ENCODE measurements at places on chromosomes 7 and 10.

GRCh38 chr7:99032928-99033327, 111.0 kb downstream of the SMURF1 start:
- DNase-seq: no peak

- no peak for DNase-seq
Measured at GRCh38 chr10:30529373-30529998, 95.5 kb downstream of the MAP3K8 start.

DNA sequence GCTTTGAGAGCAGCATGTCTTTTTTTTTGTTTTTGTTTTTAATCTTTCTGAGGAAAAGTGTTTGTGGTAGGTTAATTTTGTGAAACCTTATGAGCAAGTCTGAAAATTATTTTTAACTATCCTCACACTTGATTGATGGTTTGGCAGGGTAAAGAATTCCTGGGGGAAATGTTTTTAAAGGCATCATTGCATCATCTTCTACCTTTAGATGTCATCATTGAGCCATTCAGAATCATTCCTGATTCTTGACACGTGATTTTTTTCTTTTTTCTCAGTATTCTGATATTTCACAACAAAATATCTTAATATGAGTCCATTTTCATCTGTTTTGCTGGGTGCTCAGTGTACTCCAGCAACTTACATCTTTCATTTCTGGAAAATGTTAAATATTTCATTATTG, 28.3 kb downstream of the PALS2 start:
- no peak for DNase-seq

- no peak for DNase-seq
Measured at GRCh38 chr10:117188371-117188770, 8.9 kb upstream of the KCNK18 start.

GRCh38 chr10:19488592-19489280, 327.5 kb upstream of the PLXDC2 start:
- peak; percentile 3 for DNase-seq

GRCh38 chr10:19848226-19848985, 32.2 kb downstream of the PLXDC2 start:
- DNase-seq: no peak

DNA sequence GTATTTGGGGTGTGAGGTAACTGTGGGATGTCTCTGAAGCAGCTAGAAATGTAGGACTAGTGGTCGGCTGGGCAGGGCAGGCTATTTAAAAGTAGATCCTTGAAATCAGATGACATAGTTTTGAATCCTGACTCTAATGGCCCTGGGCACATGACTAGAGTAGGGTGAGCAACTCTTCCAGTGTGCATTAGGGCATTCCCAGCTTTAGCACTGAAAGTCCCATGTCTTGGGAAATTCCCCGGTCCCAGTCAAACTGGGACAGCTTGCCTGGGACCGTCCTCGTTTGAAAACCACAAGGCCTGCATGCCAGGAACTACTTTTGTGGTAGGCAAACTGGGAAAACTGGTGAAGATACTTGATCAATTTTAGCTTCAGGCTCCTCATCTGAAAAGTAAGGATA, 255.3 kb downstream of the PTEN start:
- no peak for DNase-seq

DNA sequence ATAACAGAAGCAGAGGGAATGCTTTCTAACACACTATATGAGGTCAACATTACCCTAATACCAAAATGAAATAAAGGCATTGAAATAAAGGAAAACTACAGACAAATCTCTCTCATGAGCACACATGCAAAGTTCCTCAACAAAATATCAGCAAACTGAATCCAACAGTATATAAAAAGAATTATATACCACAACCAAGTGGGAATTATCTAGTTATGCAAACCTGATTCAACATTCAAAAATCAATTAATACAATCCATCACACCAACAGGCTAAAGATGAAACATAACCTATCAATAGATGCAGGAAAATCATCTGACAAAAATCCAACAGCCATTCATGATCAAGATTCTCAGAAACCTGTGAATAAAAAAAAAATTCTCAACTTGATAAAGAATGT, 34.5 kb downstream of the LMBR1 start:
- no peak for DNase-seq

DNA sequence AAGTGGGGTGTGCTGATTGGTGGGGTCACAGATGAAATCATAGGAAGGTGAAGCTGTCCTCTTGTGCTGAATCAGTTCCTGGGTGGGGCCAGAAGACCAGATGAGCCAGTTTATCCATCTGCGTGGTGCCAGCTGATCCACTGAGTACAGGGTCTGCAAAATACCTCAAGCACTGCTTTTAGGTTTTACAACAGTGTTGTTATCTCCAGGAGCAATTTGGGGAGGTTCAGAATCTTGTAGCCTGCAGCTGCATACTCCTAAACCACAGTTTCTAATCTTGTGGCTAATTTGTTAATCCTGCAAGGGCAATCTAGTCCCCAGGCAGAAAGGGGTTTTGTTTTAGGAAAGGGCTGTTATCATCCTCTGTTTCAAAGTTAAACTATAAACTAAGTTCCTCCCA, 17.0 kb upstream of the IFRD1 start:
- no peak for DNase-seq

DNA sequence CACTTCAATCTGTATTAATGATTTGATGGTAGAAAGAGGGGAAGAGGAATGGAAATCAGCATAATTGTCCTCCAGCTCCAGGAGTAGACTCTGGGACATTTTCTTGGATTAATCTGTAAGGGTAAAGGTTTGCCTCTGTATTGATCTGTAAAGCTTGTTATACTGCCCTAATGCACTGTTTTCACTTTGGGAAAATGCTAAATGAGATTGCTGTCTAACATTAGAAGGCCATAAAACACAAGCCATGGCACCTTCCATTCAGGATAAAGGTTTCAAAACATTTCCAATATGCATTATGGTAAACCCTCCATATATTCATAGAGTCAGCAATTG, 222.8 kb upstream of the PLXNA4 start:
- no peak for DNase-seq

DNA sequence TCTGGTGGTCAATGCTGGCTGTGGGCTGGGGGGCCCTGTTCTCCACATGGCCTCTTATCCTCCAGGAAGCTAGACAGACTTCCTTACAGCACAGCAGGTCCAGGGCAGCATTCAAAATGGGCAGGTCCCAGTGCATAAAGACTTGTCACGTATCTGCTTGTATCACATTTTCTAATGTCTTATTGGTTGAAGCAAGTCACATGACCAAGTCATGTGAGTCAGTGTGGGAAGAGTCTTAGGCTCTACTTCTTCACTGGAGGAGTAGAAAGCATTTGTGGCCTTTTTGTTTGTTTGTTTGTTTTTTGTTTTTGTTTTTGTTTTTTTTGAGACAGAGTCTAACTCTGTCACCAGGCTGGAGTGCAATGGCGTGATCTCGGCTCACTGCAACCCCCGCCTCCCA, 104.7 kb downstream of the COL13A1 start:
- no peak for DNase-seq

DNA sequence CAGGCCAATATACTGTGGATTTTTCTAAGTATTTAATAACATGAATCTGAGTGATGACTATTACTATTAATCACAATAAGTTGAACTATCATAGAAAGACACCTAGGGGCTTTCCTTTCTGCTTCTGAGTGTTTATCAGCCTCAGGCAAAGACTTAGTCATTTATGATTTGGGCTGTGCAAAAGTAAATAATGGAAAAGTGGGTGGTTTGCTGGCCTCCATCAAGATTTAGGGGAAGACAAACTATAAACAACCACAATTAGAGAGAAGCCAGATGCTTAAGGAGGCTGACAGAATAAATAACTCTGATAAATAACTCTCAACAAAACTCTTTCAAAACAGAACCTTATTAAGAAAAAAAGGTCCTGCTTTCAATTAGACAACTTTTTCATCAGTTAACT, 64.7 kb downstream of the MACC1 start:
- DNase-seq: peak; percentile 54

- no peak for DNase-seq
Measured at GRCh38 chr7:127629268-127629854, 11.4 kb upstream of the PAX4 start.

DNA sequence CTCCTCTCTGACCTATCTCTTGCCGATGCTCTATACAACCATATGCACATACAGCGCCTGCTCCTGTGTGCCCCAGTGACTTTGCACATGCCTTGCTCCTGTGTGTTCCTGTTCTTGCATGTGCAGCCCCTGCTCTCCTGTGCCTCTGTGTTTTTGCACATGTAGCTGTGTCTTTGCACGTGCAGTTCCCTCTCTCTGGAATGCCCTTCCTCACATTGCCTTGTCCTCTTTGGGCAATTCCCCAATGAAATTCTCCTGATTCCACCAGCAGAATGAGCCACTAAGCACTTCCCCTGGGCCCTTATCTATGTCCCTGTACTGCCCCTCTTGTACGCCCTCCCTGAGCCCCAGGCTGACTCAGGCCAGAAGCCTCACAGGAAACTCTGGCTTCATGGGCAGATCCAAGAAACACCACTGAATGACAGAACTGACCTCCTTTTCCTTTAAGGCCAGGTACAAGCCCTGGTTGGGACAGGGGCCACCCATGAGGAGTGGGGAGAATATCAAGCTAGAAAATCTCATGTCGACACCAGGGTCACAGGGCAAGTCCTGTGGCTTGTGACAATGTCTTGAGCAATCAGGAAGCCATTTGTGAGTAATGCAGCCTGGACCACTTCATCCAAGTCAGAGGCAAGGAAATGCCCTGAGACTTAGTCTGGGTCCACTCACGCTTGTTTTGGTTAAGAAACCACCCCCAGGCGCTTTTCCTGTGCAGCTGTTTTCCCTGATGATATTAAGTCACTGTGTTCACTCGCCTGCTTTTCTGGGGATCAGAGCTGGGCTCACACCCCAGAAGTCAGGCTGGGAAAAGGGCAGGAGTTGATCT, 1.9 kb upstream of the ARHGAP22 start:
- DNase-seq: peak; percentile 96
